HS-27A (cell line): ENCODE measurements at places on chromosomes 7 and 10.

DNA sequence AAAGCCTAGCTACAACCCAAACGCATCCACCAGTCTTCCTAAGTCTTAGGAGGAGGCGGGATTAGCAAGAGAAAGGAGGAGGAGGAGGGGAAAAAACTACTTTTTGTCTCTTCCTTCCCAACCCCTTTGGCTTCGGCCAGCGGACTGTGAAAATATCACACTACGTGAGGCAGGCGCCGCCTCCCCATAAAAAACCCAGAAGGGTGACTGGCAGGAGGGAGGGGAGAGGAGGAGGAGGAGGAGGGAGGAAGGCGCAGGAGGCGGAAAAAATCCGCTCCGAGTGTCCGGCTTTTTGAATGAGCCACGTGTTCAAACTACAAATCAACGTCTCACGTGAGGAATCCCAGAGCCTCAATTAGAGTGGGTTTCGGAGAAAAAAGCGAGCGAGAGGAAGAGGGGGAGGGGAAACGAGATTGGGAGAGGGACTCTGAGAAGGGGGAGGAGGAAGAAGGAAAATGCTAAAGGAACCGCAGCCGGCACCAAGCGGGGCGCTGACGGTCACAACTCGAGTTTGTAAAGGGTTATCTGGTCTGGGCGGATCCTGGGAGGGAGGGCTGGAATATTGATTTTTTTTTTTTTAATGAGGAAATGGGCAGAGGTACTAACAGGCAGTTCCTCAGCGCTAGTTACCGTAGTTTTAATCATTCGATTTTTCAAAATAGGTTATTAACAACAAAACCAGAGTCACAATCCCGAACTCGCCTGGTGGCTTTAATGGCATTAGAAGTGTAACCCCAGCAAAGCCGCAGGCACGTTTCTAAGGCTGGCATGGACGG lies at the start of gene IGF2BP3:
IGF2BP3 (minus strand) TSS at position 162 of the 776 bp plus-strand sequence. CDS start 381 bp downstream, outside the sequence.
- DNase-seq, result peak; percentile 95

GRCh38 chr7:92773808-92774207 lies 62.6 kb downstream of the CDK6 start:
- DNase-seq, result no peak

DNA sequence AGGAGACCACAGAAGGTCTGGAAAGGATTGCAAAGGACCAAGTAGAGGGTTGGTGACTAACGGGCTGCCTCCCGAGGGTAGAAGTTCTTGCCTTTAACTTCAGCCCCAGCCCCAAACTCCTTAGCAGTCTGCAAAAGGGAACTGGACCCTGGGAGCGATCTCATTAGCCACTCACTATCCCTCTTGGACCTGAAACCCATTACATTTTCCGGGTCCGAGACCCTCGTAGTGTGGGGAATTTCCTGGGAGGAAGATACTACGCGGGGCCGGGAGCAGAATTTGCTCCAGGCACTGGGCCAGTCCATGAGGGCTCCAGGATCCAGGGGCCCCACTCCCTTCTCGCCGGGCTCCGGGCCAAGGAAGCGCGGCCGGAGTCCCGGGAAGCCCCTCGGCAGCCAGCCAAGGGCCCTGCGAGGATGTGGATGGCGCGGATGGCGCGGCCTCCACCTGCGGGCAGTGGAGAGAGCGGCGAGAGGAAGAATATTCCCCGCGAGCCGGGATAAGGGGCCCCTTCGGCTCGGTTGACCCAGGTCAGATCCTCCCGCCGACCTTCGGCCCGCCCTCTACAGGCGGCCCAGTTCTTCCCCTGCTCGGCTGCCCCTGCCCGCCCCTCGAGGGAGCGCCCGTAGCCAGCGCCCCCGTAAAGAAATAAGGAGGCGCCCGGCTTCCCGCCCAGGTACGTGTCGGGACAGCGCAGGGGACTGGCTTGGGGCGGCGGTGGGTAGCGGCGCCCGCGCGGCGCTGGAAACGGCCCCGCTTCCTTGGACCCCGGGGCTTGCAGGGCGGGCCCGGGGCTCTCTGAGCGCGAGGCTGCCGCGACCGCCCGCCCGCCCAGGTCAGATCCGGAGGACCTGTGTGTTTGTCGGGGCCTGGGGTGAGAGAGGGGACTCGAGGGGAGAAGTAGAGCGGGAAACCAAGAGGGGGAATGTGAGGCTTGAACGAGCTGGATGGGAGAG lies at the start of gene MYO3A:
MYO3A (plus strand) TSS at position 577 of the 956 bp plus-strand sequence. CDS start 17,882 bp downstream, outside the sequence.
- no peak for DNase-seq

DNA sequence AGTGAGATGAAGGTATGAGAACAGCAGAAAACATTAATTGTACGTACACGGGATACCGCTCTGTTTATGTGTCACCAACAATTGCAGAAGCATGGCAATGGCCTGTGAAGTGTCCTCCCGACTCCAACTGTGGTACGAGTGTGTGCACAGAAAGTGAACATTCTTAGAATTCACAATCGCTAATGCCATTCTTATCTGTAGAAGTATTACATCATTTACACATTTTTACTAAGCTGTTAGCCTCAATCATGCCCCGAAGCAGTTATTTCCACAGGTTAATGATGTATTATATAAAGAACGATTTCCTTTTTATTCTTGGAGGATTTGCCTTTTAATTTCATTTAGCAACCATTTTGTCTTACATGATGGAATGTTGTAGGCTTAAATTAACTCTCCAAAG lies 103.4 kb downstream of the EVX1 start:
- no peak for DNase-seq

GRCh38 chr10:90306187-90306586 lies 551.7 kb downstream of the HTR7 start:
- DNase-seq, result peak; percentile 73

DNA sequence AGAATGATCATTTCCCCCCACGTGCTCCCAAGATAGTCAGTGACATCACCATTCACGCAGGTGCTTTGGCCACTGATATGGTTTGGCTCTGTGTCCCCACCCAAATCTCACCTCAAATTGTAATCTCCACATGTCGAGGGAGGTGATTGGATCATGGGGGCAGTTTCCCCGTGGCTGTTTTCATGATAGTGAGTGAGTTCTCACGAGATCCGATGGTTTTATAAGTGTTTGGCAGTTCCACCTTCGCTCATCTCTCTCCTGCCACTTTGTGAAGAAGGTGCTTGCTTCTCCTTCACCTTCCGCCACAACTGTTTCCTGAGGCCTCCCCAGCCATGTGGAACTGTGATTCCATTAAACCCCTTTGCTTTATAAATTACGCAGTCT lies 205.4 kb upstream of the SH2B2 start:
- DNase-seq, result no peak

DNA sequence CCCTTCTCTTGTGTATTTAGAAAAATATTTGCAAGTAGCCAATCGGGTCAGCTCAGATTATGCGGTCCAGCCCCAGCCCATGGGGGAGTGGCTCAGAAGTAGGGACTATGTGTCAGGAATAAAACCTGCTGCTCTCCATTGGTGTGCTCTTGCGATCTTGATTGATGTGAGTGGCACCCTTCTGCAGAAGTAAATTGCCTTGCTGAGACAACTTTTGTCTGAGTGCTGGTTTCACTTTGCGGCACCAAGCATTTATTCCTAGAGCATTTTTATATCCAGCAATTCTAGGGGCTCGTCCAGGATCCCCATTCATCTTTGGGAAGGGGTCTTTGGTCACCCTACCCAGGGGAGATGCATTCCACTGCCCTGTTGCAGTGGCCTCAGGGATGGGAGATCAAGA lies 26.1 kb upstream of the FAM221A start:
- no peak for DNase-seq
